ENCODE measurements at places on chromosomes 12 and 14.
A peak's percentile ranks its signal among the peaks of the same experiment; 100 is the strongest.

DNA sequence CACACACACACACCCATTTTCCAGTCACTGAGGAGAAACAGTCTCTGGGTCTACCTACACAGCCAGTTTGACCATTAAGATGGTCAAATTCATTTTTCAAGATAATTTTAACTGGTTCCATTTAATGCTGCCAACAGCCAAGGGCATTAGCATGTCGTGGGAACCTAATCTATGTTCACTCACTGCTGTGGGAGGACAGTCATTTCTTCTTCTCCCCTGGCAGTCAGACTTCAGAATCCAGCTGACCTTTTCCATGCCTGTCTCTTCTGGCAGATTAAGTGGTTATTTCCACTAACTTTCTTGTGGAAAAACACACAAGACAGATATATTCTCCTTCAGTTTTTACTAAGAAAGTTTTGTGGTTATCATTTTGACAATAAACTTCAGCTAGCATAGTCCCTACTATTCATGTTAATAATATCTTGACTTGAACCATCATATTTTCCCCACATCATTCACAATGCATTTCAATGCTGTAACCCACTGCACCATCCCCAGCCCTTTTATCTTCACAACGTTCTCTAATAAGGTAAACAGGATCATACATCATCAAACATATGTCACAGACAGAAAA is 82.2 kb downstream of the DAD1 start:
- DNase-seq = no peak

- no peak for DNase-seq
These were observed 11.7 kb downstream of the SP1 start for GRCh38 chr12:53391724-53392123.

GRCh38 chr14:85122690-85123089 is 407.3 kb upstream of the FLRT2 start:
- DNase-seq = no peak

- DNase-seq = peak; percentile 8
These were observed 753 bp upstream of the DLGAP5 start for GRCh38 chr14:55192054-55192621.
